ENCODE measurements at places on chromosomes 7 and 10. TPM values are rescaled to one million over a fixed set of nuclear protein-coding genes. Genes with fewer than 3 reads are reported as not detected.

The UNCX gene
- not detected for total RNA-seq

The SPDYE11 gene
- not detected for total RNA-seq

The LIPJ gene
- not detected for total RNA-seq

The DOCK1 gene
- total RNA-seq, result 23.2 TPM

The ZNF365 gene
- total RNA-seq, result 0.91 TPM

The RBAK gene
- 7.1 TPM for total RNA-seq

The PDAP1 gene
- total RNA-seq, result 191 TPM

The ASZ1 gene
- not detected for total RNA-seq

The NUPR2 gene
- not detected for total RNA-seq

The PRR15 gene
- total RNA-seq, result 4.6 TPM

The FBXW4 gene
- total RNA-seq, result 19.2 TPM

The CYP3A4 gene
- 0.10 TPM for total RNA-seq

The LLCFC1 gene
- total RNA-seq, result not detected

The ANKRD22 gene
- total RNA-seq, result 0.40 TPM

The SPDYE6 gene
- total RNA-seq, result not detected

The AGBL3 gene
- total RNA-seq, result 1.4 TPM

The LRIT1 gene
- total RNA-seq, result not detected

The NAT16 gene
- 0.19 TPM for total RNA-seq

The FANK1 gene
- 1.8 TPM for total RNA-seq

The TDRD1 gene
- not detected for total RNA-seq

The C1GALT1 gene
- 26.4 TPM for total RNA-seq

The ACSM6 gene
- not detected for total RNA-seq

The CAV1 gene
- total RNA-seq, result 658 TPM

The GDF2 gene
- total RNA-seq, result not detected

Measured in A549 treated with AZD2906 at 1 μM for 4 hours (cell line).